ENCODE measurements at places on chromosomes 1 and 21.
A peak's percentile ranks its signal among the peaks of the same experiment; 100 is the strongest.

DNA sequence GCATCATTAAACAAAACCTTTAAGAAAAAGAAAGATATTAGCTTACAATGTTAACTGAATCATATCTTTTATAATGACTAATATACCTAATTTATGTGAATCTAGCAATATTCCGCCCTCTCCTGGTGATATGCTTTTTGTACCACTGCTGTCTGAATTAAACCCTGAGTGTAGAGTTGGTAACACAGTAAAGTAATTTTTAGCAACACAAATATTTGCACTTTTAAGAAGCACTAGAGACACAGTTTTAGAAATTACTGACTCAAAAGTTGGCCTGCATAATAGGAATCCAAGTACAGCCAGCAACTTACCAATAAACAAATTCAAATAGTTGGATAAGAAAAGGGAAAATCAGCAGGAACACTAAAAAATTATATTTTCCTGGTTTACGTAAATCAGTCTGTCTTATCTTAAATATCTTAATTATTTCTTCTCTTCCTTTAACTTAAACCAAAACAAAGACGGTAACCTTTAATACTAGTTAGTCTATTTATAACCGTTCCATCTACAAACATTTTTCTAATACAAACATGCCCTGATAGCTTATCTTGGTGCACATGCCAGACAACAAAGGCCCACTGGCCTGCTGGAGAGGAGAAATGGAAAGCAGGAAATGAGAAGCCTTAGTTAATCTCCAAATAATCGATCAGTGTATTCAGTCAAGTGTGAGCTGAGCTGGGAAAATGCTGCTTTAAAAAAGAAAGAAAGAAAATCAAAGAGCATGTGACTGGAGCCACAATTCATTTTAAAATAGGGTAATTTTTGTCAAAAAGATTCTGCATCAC is 246.0 kb downstream of the RERE start:
- DNase-seq, result no peak

DNA sequence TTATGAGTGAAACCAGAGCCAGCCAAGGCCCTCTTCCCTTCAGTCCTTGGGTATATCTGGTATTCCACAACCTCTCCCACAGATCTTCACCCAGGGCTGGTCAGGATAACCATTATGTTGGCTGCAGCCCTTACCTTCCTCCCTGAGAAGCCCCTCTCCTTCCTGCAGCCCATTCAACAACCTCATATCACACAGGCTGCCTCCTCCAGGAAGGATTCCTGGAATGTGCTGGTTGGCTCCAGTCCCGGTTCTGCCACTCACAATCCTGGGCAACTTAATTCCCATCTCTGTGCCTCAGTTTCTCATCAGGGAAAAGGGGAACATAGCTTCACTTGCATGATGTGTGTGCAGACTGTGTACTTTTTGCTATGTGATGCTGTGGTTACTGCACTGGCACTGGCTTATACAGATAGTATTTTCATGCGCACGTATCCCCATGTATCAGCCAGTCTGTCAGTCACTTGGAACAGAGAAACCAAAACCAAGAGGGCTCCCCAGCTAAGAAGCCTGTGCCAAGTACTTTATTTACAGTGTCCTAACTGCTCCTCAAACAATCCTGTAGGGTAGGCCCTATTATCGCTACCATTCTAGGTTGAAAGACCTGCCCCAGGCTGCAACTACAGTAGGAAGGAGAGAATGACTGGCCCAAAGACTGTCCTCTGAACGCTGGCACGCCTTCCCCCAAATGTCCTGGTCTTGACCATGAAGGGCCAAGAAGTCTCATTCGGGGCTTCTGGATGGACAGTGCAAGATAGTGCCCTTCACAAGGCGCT is 39.9 kb upstream of the PPP1R15B start:
- no peak for DNase-seq

GRCh38 chr1:40783001-40783905 is at the start of gene KCNQ4:
Gene KCNQ4, plus strand, starts transcription at chr1:40783787. Its CDS starts 307 bp downstream, at chr1:40784094.
- no peak for DNase-seq

- DNase-seq, result no peak
These were observed 6.6 kb upstream of the CD48 start for GRCh38 chr1:160718210-160718609.

DNA sequence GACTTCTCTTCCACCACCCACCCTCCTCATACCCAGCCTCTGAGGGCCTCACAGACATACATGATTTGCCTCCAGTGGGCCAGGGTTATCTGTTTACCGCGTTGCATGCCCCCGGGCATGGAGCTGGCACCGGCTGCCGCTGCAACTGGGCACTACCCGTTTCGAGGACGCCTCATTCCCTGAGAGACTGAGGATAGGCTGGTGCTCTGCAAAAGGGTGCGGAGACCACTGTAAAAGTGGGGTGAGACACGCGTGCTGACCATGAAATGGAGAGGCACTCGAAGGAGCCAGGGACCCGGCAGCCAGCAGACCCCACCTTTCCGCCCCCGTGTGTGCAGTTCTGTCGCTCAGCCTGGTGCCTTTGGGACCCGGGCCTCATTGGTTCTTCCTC is 20.6 kb downstream of the TP73 start:
- DNase-seq, result no peak

DNA sequence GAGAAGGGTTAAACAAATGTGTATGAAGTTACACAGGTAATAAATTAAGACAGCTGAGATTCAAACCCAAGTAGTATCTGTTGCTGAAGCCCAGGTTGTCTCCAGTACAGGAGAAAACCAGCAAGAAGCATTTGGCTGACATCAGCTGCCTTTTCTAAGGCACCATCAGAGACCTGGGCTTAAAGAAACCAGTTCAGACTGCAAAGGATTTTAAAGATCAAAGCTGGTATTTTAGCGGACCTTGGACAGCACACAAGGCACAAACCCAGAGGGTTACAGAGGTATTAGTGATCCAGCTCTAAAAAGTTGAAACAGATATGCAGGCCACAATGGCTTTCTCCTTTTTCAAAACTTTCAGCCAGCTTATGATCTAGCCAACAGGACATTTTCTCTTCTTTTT is 23.4 kb downstream of the BEND5 start:
- DNase-seq, result no peak

DNA sequence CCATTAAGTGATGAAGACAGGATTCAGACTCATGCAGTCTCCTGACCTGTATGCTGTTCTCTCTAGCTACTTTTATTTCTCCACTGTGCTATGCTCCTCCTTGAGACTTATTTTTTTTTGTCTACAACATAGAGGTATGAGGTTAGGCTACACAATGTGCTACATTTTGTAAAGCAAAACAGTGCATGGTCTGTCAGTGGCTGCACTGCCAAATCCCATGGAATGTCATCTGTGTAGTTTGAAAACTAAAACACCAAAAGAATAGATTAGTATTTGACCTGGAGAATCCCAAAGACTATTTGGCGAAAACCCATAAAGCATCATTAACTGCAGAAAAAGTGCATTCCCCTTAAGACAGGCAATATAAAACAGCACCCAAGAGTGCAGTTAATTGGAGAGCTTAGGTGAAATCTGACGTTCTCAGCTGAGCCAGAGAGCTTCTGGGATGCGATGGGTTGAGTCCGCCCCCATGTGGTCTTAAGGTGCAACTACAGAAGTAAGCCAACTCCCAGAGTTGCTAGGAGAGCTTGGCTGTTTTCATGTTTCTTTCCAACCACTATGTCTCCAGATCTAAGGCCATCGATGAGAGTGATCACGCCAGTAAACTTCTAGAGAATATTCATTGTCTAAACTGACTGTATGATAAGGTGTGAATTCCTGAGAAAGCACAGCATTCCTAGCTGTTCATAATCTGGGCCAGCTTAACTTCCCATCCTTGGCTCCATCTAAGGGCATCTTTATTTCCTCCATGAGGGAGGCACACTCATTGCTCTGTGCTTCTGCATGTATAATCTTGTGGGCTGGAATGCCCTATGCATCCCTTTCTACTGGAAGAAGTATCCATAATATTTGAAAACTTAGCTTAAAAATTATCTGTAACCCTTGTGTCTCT is 20.7 kb upstream of the CYP2J2 start:
- DNase-seq, result peak; percentile 19

GRCh38 chr1:55916481-55916880 is 662.9 kb downstream of the PLPP3 start:
- DNase-seq, result no peak

DNA sequence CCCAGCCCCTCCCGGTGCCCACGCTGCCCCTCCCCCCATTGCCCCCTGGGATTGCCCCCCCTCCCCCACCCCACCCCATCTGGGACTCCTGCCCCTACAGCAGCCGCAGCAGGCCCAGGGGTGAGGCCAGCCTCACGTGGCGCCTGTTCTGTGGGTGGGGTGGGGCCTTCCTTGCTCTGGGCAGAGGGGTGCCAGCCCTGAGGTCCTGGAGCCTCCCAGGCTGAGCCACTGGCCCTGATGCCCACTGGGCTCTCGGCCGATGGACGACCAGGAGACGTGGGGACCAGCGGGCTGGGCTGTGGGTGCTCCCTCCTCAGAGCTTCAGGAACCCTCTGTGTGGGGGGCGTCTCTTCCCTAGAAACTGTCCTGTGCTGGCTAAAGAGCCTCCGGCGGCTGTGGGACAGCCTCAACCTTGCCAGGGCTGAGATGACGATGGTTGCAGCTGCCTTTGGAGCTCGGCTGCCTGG is 5.8 kb upstream of the C1orf159 start:
- DNase-seq, result no peak

Data from stimulated activated naive CD4-positive, alpha-beta T cell treated with Interleukin-2 at 50 U/mL for 16 hours (primary cell).